ENCODE measurements at places on chromosomes 1 and 21. TPM values are rescaled to one million over a fixed set of nuclear protein-coding genes. Genes with fewer than 3 reads are reported as not detected.

NPPB gene
- total RNA-seq: not detected

LINGO4 gene
- total RNA-seq: not detected

SPATA21 gene
- not detected for total RNA-seq

RUNX1 gene
- 39.7 TPM for total RNA-seq

- H3K27me3 ChIP-seq: peaks cover 7% of the 10 kb centered on the region
- DNase-seq: no peak
- H3K27ac ChIP-seq: no peak overlapping the region
- H3K36me3 ChIP-seq: no peaks in the 10 kb centered on the region
- H3K4me3 ChIP-seq: no peak overlapping the region
Observed at GRCh38 chr21:36076878-36077655, 7.2 kb downstream of the CBR1 start.

CLCN6 gene
- 21.7 TPM for total RNA-seq

GRCh38 chr21:41923186-41923585, 30.6 kb downstream of the C2CD2 start:
- peak overlapping the region; percentile 97 for H3K27ac ChIP-seq
- DNase-seq: no peak
- peak overlapping the region; percentile 56 for H3K4me3 ChIP-seq
- peaks cover 45% of the 10 kb centered on the region for H3K4me1 ChIP-seq
- peaks cover 5% of the 10 kb centered on the region for H3K36me3 ChIP-seq

- no peak overlapping the region for H3K27ac ChIP-seq
- no peak for DNase-seq
- no peaks in the 10 kb centered on the region for H3K36me3 ChIP-seq
- H3K4me3 ChIP-seq: no peak overlapping the region
- no peaks in the 10 kb centered on the region for H3K27me3 ChIP-seq
Observed at GRCh38 chr1:927748-928147, 4.0 kb downstream of the SAMD11 start.

GRCh38 chr1:57752843-57753242, 329.0 kb upstream of the DAB1 start:
- no peak overlapping the region for H3K27ac ChIP-seq
- H3K4me1 ChIP-seq: no peaks in the 10 kb centered on the region
- H3K36me3 ChIP-seq: no peaks in the 10 kb centered on the region
- no peak for DNase-seq

- no peak overlapping the region for H3K4me3 ChIP-seq
- DNase-seq: no peak
- H3K36me3 ChIP-seq: peaks cover 12% of the 10 kb centered on the region
- H3K27me3 ChIP-seq: no peaks in the 10 kb centered on the region
- H3K27ac ChIP-seq: no peak overlapping the region
- H3K4me1 ChIP-seq: peaks cover 71% of the 10 kb centered on the region
Observed at GRCh38 chr1:114749835-114750234, 7.9 kb downstream of the CSDE1 start.

- no peak overlapping the region for H3K4me3 ChIP-seq
- no peaks in the 10 kb centered on the region for H3K36me3 ChIP-seq
- H3K27me3 ChIP-seq: no peaks in the 10 kb centered on the region
- peaks cover 14% of the 10 kb centered on the region for H3K4me1 ChIP-seq
- DNase-seq: peak; percentile 48
Observed at GRCh38 chr1:55060133-55060999, 21.0 kb downstream of the PCSK9 start.

- no peak overlapping the region for H3K27ac ChIP-seq
- peaks cover 6% of the 10 kb centered on the region for H3K27me3 ChIP-seq
- no peaks in the 10 kb centered on the region for H3K36me3 ChIP-seq
- no peak for DNase-seq
- no peaks in the 10 kb centered on the region for H3K4me1 ChIP-seq
Observed at GRCh38 chr1:18991585-18991984, 35.1 kb upstream of the IFFO2 start.

DNA sequence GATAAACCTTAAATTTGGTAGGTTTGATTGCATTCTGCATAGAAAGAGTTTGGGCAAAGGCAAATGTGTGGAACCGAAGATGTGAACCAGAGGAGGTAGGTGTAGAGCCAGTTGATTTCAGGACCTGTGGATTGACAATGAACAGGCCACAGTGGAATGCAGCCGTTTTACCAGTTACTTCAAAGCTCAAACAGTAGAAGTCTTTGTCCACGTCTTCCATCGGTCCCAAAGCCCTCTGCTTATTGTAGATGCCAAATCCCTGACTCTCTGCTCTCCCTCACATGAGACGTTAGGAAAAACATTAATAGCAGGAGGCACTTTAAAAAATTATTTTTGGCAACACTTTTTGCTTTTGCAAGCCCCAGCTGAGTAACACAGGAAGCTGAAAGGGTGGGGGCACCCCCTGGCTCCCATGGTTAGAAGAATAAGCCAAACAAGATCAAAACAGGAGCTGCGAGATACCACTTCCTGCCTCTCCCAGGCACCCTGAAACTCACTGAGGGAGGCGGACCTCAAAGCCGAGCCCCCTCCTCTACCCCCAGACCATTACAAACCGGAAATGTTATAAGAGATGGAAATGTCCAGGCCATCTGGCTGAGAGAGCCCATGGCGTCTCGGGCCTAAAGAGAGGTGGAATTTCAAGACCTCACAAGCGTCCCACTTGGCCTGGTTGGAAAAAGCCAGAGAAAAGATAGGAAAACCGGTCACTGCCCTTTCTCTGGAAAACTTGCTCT, 13.5 kb downstream of the TRAF3IP3 start:
- peak overlapping the region; percentile 3 for H3K4me3 ChIP-seq
- no peaks in the 10 kb centered on the region for H3K4me1 ChIP-seq
- H3K36me3 ChIP-seq: no peaks in the 10 kb centered on the region
- DNase-seq: no peak
- H3K27me3 ChIP-seq: peaks cover 11% of the 10 kb centered on the region

GRCh38 chr1:182054698-182055326, 6.7 kb downstream of the ZNF648 start:
- no peaks in the 10 kb centered on the region for H3K36me3 ChIP-seq
- H3K27ac ChIP-seq: no peak overlapping the region
- no peak overlapping the region for H3K4me3 ChIP-seq

GRCh38 chr1:145710291-145711027, 3.3 kb upstream of the PDZK1 start:
- no peak overlapping the region for H3K4me3 ChIP-seq
- no peak overlapping the region for H3K27ac ChIP-seq
- H3K36me3 ChIP-seq: peaks cover 2% of the 10 kb centered on the region
- no peak for DNase-seq
- no peaks in the 10 kb centered on the region for H3K27me3 ChIP-seq

- H3K4me3 ChIP-seq: no peak overlapping the region
- peaks cover 4% of the 10 kb centered on the region for H3K4me1 ChIP-seq
- peaks cover 2% of the 10 kb centered on the region for H3K36me3 ChIP-seq
- H3K27ac ChIP-seq: no peak overlapping the region
Observed at GRCh38 chr1:20126041-20126805, 6.9 kb upstream of the PLA2G2D start.

GRCh38 chr21:33753886-33754285, 111.6 kb downstream of the ITSN1 start:
- H3K27me3 ChIP-seq: no peaks in the 10 kb centered on the region
- H3K27ac ChIP-seq: no peak overlapping the region
- DNase-seq: no peak
- H3K4me3 ChIP-seq: no peak overlapping the region

VCAM1 gene
- 4.6 TPM for total RNA-seq

CLCA4 gene
- total RNA-seq: not detected

GRCh38 chr21:14752345-14752909, 206.3 kb upstream of the SAMSN1 start:
- no peak overlapping the region for H3K27ac ChIP-seq
- no peak overlapping the region for H3K4me3 ChIP-seq
- peaks cover 5% of the 10 kb centered on the region for H3K27me3 ChIP-seq
- H3K4me1 ChIP-seq: no peaks in the 10 kb centered on the region
- no peaks in the 10 kb centered on the region for H3K36me3 ChIP-seq
- no peak for DNase-seq

DNA sequence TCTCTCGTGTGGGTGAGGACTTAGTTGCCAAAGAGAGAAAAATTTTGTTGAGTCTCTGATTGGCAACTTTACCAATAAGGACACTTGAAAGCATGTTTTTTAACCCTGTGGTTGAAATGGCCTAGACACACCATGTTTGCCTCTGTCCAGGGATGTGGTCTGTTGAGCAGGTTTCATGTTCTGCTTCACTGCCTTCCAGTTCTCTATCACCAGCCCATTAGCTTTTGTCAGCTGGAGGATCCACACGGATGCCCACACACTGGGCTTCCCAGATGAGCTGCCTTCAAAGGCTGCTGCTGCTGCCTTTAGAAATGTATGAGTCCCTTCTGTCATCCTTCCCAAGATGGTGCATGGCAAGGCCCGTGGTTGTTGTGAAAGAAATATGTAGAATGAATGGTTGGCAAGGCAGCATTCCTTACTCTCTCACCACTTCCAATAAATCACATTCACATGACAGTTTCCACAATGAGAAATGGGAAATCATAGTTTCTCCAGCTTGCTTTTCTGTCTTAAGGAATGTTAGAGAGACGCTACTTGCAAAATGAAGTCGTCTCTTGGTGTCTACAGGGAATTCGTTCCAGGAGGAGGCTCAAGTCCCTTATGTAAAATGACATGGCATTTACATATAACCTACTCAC, 108.2 kb upstream of the SLC35F3 start:
- H3K27me3 ChIP-seq: peaks cover 7% of the 10 kb centered on the region
- no peaks in the 10 kb centered on the region for H3K4me1 ChIP-seq
- DNase-seq: no peak
- H3K36me3 ChIP-seq: no peaks in the 10 kb centered on the region
- no peak overlapping the region for H3K27ac ChIP-seq

DNA sequence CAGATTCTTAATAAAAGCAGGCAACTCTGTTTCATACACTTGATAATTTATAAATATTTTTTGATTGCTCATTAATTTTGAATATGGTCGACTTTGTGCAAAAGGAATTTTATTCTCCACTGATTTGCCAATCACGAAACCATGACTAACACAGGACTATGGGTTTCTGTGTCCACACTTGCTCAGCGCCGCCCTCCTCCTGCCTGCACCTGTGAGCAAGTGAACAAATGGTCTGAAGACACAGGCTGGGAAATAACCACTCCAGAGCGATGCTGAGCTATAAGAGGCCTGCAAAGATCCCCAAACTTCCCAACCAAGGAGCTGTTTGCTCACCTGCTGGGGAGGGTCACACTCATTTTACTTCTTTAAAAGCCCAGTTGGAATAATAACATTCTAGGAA, 19.6 kb downstream of the ABCB10 start:
- no peak overlapping the region for H3K27ac ChIP-seq
- DNase-seq: no peak
- peaks cover 5% of the 10 kb centered on the region for H3K4me1 ChIP-seq
- no peak overlapping the region for H3K4me3 ChIP-seq
- peaks cover 50% of the 10 kb centered on the region for H3K36me3 ChIP-seq

FNDC10 gene
- total RNA-seq: 24.8 TPM

DNA sequence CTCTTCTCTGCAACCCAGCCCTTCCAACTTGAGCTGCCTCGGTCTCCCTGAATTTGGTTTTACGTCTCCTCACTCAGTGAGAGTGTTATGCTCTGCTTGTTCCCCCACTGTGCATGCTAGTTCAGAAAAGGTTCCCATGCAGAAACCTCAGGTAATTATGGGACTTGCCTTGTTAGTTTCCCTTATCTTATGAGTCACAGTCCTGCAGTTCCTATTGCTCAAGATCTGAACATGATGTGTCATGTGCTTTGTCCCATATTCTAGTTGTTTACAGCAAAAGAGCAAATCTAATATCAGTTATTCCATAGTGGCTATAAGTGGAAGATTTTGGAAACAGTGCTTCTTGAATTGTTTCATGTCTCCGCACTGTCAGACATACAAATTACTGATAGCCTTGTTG, 74.4 kb downstream of the DUSP10 start:
- peaks cover 49% of the 10 kb centered on the region for H3K27me3 ChIP-seq
- H3K4me1 ChIP-seq: peaks cover 10% of the 10 kb centered on the region

DNA sequence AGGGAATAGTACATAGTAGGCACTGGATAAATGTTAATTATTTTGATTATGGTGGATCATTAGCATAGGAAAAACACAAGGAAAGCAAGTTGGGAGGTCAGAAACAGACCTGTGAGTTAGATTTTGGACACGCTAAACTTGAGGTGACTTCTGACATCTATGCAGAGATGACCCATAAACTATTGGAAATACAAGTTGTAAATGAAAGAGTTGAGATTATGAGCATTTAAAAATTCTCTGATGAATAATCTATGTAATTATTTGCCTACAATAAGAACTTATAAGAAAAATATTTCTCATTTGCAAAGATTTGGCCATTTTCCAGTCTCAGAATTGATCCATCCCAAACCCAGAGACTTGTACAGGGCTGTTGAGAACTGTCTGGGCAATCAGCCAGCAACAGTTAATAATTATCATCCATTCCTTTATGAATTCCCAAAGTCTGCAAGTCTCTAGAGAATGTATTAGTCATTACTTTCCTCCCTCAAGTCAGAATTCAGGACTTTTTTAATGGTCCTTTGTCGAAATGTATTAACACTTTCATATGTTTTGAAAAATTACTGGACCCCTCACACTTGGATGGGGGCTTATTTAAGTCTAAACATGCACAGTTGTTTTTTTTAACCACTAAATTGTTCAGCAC, 19.4 kb upstream of the SLAMF6 start:
- peaks cover 6% of the 10 kb centered on the region for H3K4me1 ChIP-seq
- no peaks in the 10 kb centered on the region for H3K27me3 ChIP-seq
- DNase-seq: no peak
- no peaks in the 10 kb centered on the region for H3K36me3 ChIP-seq
- H3K27ac ChIP-seq: no peak overlapping the region
- H3K4me3 ChIP-seq: no peak overlapping the region

YBX1 gene
- 593 TPM for total RNA-seq

DNA sequence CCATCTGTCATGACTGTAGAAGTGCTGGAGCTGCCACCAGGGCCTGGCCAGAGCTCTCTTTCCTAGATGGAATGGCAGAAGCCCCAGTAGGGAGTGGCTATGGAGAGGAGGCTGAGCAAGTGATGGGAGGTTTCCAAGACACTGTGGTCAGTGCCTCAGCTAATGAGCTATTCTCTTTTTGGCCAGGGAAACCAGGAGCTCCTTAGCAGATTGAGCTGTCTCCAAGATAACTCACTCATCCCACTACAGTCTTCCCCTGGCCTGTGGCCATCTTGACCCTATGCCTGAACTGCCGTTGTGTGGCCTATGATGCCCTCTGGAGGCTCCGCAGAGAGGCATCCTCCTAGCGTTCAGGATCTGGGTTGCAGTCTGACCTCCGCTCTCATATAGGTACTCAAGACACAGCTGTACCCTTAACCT, 60.5 kb downstream of the ERI3 start:
- H3K4me1 ChIP-seq: no peaks in the 10 kb centered on the region
- H3K36me3 ChIP-seq: peaks cover 27% of the 10 kb centered on the region
- no peak for DNase-seq
- no peak overlapping the region for H3K4me3 ChIP-seq

GRCh38 chr1:62318756-62319544, at the start of gene KANK4:
TSS of gene KANK4 (minus strand) at chr1:62319434. CDS start at chr1:62281564, 37,870 bp downstream.
- H3K4me3 ChIP-seq: peak within 1 kb of the TSS; percentile 62
- no peak for DNase-seq
- H3K36me3 ChIP-seq: no peaks in the 10 kb centered on the region
- peaks cover 20% of the 10 kb centered on the region for H3K4me1 ChIP-seq
- H3K27me3 ChIP-seq: no peaks in the 10 kb centered on the region

GRCh38 chr1:218568962-218569550, 223.9 kb downstream of the TGFB2 start:
- DNase-seq: no peak
- H3K36me3 ChIP-seq: no peaks in the 10 kb centered on the region
- H3K4me3 ChIP-seq: no peak overlapping the region
- H3K4me1 ChIP-seq: peaks cover 11% of the 10 kb centered on the region
- H3K27ac ChIP-seq: no peak overlapping the region

All from chondrocyte (in vitro differentiated cells).